ENCODE measurements at places on chromosomes 5 and 9.

- no peak for DNase-seq
These were observed 2007.9 kb upstream of the CDH6 start for GRCh38 chr5:29185558-29185957.

GRCh38 chr9:21611891-21612290 lies 129.8 kb upstream of the IFNE start:
- DNase-seq: no peak

DNA sequence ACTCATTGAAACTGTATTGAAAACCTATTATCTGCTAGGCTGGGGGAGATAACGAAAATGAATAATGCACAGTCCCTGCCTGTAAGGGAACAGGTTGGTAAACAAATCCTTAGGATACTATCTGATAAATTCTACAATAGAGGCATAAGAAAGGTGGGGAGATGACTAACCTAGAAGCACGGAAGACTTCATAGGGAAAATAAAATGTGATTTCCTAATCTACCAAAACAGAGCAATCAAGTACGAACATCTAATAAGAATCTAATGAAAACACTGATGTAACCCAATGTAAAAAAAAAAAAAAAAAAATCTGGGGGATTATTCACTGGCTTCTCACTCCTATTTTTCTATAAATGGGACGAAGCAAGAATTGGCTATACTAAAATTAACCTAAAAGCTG lies 124.4 kb downstream of the SLF1 start:
- no peak for DNase-seq

DNA sequence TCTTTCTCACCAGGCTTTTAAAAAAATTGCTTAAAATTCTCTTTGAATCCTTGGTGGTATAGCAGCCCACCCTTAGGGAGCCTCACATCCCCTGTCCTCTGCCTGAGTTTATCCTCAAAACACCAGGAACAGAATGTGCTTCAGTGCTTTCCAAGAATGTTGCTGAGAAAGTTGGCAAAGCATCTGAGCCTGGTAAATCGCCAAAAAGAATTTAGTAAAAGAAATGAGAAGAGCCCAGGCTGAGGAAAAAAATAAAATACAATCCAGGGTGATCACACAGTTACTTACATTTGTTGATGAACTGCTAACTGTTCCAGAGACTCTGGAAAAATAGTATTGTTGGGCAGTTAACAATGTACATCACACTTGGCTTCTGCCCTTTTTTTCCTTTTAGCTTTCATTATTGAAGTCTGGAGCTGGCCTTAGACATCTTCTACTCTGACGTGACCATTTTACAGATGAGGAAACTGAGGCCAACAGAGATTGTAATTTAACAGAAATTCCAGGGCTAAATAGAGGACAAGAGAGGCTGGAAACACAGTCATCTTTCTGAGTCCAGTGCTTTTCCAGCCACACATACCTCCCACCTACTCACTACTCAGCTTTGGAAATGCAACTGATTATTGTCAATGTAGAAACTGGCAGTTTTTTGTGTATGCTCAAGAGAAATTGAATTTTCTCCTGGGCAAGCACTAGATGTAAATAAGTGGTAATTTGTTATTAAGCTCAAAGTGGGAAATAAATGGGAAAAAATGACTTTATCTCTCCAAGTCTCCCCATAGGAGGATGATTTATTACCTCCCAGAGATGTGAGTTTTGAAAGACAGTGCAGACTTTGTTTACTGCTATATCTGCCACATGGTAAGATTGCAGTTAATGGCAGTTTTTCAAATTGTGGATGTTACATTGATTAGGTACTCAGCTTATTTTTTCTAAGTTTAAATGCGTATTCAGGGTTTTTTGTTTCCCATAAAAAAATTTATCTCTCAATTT lies 86.7 kb upstream of the ALDH1A1 start:
- no peak for DNase-seq

GRCh38 chr9:96686638-96687335 lies 31.7 kb upstream of the PRXL2C start:
- DNase-seq: peak; percentile 30

GRCh38 chr5:69265931-69266330 lies 31.2 kb downstream of the CDK7 start:
- no peak for DNase-seq

GRCh38 chr9:24901319-24901718 lies 355.6 kb upstream of the IZUMO3 start:
- no peak for DNase-seq

DNA sequence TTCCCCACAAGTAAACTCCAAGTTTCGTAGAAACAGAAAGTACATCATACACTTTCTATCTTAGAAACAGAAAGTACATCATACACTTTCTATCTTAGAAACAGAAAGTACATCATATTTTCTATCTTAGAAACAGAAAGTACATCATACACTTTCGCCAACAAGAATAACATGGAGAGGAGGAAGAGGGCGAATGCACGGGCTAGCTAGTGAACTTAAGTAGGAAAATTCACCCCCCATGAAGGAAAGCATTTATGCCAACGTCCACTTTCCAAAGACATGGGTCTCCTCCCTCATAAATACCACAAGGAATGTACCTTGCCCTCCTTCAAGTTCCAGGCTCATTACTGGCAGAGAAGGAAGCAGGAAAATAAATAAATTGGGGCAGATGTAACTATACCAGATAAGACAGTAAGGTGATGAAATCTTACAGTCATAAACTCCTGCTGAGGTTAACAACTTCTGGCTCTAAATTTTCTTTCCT lies 64.7 kb downstream of the FRMD3 start:
- no peak for DNase-seq

DNA sequence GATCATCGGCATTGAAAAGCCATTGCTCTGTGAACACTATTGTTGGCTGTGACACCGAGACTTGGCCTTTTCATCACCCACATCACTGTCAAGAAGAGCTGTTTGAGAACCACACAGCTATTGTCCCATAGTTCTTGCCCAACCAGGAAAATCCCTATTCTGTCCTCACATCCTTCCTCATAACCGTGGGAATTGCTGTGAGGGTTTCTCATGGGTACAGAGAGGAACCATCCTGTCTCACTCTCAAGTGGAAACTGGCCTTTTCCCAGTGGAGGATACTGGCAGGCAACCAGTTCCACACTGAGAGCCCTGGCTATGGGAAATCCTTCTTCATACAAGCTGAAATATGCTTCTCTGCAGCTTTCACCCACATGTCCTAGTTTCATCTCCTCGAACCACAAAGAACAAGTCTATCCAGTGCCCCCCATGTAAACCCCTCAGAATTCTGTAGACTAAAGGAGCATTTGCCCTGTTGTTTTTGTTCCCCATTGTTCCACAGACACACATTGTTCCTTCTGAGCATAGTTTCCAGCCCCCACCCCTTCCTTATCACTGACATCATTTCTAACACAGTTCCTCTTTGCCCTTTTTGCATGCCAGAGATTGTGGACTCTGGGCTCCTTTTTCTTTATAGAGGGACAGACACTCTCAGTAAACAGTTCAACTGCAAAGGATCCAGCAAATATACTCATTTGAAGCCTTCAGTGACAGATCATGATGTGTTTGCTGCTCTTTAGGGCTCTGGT lies 57.8 kb upstream of the C5orf46 start:
- no peak for DNase-seq

- DNase-seq: no peak
These were observed 48.8 kb upstream of the CD180 start for GRCh38 chr5:67245259-67245846.

DNA sequence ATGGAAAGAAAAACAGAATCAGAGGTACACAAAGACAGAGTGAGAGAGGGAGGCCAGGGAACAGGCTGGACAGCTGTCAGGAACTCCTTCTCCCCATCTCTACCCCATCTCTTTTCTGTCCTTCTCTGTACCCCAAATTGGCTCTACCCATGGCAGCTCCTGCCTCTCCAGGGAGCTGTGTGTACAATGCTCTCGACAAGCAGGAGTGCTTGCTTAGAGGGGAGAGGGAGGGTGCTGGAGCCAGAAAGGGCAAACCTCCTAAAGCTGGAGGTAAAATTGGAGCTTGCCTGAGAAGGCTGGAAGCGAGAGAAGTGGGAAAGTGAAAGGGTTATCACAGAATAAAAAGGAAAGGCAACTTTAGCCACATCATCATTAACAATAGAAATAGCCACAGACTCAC lies 6.4 kb downstream of the TPM2 start:
- DNase-seq: no peak

- no peak for DNase-seq
These were observed 38.3 kb upstream of the EGFL7 start for GRCh38 chr9:136624184-136624951.

DNA sequence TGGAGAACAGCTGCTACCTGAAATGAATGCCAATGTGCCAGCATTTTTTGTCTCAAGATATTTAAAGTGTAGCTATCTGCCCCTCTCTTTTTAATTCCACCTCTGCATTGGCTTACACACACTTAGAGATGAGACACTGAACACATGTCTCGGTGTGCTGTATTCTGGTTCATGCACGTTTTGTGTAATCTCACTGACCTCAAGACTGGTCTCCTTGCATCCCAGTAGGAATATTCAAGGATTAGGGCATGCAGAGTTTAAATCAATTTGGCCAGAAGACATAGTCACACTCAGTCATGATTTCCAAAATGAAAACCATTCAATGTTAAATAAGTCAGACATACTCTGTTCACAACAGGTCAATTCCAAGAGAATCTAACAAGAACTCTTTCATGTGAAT lies 561.8 kb upstream of the TUSC1 start:
- DNase-seq: no peak

DNA sequence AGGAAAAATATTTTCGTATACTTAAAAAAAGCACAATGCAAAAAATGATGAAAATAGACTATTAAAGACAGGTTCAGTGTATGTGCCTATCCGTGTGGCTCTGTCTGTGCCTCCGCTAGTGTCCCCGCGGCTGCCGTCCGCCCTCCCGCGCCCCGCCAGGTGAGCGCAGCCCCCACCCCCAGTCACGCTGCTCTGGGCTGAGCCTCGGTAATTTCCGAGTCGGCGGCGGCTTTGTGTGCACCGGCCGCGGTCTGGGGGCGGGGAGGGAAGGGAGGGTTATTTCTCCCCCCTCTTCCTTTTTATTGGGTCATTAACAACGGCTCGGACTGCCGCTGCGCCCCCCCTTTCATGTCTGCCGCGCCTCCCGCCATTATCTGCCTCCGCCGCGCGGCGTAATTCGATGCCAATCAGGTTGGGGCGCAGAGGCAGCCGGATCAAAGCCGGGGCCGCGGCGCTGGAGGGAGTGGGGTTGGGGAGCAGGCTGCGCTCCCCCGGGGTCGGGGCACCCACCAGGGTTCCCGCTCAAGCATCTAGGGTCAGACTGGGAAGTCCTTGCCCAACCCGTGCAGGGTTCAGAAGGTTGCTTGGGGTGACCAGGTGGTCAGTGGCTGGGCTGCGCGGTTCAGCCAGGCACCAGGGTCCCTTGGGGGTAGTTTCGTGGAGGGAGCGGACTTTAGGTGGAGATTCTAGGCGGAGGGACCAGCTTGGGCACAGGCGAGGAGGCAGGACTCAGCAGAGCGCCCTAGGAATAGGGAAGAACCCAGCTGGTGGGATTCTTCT lies 39.5 kb upstream of the PSD2 start:
- no peak for DNase-seq

- no peak for DNase-seq
These were observed 57.4 kb upstream of the PRSS3 start for GRCh38 chr9:33737811-33738606.

DNA sequence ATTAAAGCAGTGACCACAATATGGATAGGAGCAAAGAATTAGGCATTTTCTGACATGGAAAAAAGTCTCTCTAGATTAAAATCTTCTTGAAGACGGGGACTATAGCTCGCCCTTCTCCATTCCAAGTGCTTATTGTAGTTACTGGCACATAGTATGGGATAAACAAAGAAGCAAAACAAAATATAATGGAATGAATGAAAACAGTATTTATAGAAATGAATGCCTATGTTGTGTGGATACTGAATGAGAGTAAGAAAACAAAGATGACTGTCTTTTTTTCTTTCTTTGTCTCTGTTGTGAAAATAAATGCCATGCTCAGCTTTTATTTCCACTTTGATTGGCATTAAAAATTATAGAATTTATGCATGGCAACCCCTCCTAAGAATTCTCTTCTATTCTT lies 1414.3 kb upstream of the ACO1 start:
- DNase-seq: no peak

DNA sequence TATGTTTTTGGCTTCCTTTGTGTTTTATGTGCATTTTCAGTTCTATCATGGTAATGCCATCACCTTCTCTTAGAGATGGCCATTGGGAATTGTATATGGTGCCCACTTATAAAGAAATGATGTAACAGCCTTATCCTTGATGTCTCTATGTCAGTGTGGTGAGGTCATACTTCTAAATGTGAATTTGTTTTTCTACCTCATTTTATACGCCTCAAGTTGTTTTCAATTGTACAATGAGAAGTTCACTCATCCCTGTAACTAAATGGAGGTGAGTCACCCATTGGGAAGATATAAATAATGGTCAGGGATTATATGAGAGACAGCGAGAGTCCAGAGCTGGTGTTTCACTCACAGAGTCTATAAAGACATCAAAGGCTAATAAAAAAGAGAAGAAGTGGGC lies 402.4 kb downstream of the AGTPBP1 start:
- no peak for DNase-seq

DNA sequence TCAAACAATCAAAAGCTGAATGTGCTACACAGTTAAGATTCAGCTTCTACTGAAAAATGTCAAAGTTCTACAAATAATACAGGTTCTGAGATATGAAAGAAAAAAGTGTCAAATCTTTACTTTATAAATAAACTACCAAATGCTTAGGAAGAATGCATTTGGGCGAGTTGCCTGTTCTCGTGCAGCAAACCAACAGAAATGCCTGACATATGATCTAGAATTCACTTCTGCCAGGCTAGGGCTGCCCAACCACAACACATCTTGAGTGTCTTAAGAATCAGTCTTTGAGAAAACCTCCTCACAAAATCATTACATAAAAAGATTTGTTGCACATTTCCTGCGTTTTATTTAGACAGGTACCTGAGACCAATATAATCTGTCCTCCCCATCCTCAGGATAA lies 42.2 kb downstream of the ANKH start:
- DNase-seq: no peak

GRCh38 chr9:113564498-113565237 lies 101.1 kb downstream of the RGS3 start:
- DNase-seq: no peak

GRCh38 chr9:127155314-127155960 lies 33.0 kb upstream of the ANGPTL2 start:
- no peak for DNase-seq

GRCh38 chr5:8233479-8233878 lies 364.5 kb downstream of the MTRR start:
- DNase-seq: no peak

DNA sequence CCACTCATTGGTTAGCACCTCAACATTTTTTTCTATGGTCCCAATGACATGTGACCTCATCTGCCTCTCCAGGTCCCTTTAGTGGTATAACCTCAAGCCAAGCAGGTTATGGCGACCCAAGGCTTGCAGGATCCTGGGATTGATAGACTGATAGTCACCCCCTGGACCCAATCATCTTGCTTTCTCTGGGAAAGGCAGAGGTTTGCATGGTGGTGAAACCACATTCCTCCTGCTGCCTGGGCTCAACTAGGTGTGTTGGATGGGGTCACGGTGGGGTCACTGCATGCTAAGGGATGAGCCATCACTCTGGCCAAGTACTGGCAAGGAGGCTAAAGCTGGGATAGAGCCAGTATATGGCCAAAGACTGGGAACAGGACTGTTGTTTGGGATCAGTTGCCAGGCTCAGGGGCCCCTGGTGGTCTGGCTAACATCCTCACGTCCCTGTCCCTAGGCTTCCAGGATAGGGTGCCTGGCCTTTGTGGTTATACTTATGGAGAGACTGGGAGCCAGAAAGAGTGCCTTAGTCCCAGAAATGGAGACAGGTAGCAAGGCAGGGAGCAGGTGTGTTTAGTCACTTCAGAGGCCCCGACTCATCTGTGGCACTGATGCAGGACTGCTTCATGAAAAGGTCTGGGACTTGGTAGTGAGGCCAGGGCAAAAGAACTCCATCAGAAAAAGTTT lies 4.6 kb upstream of the SMIM32 start:
- no peak for DNase-seq
